ENCODE measurements at places on chromosomes 13 and 19. TPM values are rescaled to one million over a fixed set of nuclear protein-coding genes. Genes with fewer than 3 reads are reported as not detected.

Gene DACH1
- 55.1 TPM for total RNA-seq

Gene RAB3A
- 3.8 TPM for total RNA-seq

Gene CRX
- total RNA-seq = not detected

Gene POU2F2
- total RNA-seq = 3.2 TPM

Gene XAB2
- 38.9 TPM for total RNA-seq

Gene C19orf38
- not detected for total RNA-seq

Gene CSNK1A1L
- total RNA-seq = not detected

Gene MISP3
- total RNA-seq = not detected

Measured in uterus (tissue), 4 donors.